CD4-positive, alpha-beta T cell treated with Interleukin-4 for 1 hour (primary cell): ENCODE measurements at places on chromosomes 16 and 17.

GRCh38 chr17:76843703-76844484, 24.3 kb upstream of the MGAT5B start:
- no peak for DNase-seq

DNA sequence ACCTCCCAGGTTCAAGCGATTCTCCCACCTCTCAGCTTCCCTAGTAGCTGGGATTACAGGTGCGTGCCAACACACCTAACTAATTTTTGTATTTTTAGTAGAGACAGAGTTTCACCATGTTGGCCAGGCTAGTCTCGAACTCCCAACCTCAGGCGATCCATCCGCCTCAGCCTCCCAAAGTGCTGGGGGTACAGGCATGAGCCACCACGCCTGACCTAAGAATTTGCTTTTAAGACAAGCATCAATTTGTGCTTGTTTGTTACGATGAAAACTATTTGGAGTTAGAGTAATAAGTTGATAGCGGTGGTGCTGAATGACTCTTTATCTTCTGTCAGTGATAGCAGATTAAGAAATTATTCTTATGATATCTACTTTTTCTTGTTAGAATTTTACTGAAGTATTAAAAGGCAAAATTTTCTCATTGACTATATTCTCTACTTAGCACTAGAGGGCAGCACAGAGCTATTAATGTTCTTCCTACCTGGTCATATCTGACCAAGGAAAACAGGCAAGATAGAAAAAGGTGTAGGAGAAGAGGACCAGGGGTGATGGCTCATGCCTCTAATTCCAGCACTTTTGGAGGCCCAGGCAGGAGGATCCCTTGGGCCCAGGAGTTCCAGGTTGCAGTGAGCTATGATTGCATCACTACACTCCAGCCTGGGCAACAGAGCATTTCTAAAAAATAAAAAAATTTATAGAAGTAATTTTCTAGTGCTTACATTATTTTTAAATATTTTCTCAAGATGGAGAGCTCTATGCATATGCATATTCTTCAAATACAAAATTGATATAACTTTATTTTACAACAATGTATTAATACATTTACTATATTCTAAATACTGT, 24.5 kb downstream of the STXBP4 start:
- peak; percentile 66 for DNase-seq

- DNase-seq: peak; percentile 93
Observed at GRCh38 chr17:58331815-58332777, 3.5 kb upstream of the TSPOAP1 start.

GRCh38 chr17:73359987-73360410, 48.2 kb upstream of the CDC42EP4 start:
- DNase-seq: no peak

DNA sequence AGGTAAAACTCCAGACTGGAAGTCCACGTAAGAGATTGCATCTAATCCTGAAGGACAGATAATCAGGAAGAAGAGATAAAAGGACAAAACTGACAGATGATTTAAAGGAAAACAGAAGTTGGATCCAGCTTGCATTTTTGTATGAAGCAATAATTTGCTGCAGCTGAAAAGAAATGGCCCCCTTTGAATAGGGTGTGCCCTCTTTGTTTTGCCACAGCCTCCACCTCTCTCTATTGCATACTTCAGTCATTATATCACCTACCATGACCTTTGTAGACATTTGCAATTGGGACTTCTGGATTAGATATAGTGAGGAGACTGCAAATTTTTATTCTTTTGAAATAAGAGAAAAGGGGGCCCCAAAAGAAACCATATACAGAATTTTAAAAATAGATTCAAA, 8.1 kb downstream of the NOG start:
- no peak for DNase-seq

DNA sequence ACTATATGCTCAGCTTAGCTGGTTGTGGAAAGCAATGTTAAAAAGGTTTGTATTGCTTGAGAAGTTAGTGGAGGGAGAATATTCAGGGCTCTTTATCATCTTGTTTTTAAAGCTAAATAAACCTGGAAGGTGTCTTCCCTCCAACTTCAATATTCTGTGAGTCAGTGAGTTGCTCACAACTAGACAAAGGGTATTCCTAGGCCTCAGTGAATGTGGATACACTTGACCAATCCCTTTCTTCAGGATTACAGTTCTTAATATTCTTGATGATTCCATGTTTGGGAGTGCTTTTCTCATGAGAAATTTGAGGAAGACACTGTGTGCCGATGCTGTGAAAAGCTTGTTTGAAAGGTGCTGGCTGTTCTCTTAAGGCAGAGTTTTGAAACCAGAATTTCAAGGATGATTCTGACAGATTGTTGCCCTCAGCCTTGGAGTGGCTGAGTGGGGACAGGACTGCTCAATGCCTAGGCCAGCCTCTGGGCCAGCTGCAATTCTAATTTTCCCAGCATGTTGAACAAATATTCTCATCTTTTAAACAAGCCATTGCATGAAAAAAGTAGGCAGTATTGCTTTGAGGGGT, 30.1 kb downstream of the MAP2K4 start:
- no peak for DNase-seq

DNA sequence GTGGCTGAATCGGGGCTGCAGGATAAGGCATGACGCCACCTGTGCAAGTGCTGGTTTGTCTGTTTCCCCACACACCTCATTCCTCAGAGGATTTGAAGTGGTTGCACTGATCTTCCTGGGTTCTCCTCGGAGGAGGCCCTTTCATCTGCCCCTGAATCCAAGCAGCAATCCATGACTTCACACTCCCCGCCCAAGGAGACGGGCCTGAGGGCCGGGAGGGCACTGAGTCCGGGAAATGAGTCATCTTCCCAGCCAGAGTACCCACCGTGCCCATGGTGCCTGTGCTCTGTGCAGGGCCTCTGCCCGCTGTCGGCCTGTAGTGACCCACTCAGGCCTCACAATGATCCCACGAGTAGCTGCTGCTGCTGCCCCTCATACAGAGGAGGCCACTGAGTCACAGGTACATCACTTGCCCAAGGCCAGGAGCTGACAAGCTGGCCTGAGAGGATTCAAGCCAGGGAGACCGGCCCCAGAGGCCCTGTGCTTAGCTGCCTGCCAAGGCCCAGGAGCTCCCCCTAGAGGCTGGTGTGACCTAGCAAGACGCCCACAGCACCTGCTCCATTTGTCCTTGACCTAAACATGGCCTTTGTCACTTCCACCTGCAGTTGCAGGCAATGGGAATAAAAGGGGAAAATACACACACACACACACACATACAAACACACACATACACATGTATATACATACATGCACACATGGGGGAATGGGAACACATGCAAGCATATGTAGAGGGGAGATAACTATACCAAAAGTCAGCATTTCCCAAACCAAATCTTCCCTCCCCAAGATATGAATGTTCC, 240.0 kb downstream of the C16orf95 start:
- peak; percentile 6 for DNase-seq

- no peak for DNase-seq
Observed at GRCh38 chr17:27928587-27928986, 35.4 kb upstream of the LYRM9 start.

- no peak for DNase-seq
Observed at GRCh38 chr17:49928126-49928800, 40.7 kb upstream of the DLX4 start.

GRCh38 chr16:71933913-71934695, 38.8 kb downstream of the IST1 start:
- DNase-seq: no peak

DNA sequence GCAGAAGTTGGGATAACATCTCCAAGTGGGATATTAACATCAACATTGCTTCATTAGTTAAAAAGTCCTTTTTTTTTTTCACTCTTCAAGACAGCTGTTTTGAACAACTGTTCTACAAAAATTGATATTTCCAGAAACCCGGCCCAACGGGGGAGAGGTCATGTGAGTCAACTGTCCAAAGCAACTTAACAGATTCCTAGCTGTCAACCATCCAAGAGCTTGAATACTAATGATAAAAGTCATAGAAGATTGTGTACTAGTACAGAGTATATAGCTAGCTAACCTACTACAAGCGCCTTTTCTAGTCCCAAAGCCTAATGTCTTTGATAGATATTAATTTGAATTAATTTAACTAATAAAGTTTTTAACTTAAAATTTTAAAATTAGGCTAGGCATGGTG, 172.0 kb downstream of the CYB561 start:
- no peak for DNase-seq

- DNase-seq: peak; percentile 13
Observed at GRCh38 chr17:9389111-9389527, 186.5 kb downstream of the STX8 start.

GRCh38 chr17:1095090-1095852, 84.5 kb downstream of the ABR start:
- DNase-seq: peak; percentile 70

DNA sequence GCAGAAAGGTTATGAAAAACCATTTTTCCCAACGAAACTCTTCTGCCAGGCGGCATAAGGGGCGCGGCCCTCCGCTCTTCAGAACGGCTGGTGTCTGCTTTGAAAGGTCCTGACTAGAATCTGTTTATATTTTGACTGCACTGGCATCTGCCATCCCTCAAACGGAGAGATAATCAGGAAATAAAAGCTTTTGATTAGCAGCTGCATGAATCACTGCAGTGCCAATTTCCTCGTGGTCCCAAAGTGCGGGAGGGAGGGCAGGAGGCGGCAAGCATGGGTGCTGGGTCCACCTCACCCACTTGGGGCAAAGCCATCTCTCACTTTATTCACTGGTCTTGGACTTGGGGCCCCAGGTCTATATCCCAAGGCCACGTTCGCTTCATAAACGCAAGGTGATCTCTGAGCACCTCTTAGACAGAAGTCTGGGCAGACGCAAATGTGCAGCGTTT, 49.7 kb downstream of the TBC1D16 start:
- no peak for DNase-seq

GRCh38 chr17:70144260-70144846, 25.0 kb upstream of the KCNJ2 start:
- no peak for DNase-seq

- DNase-seq: no peak
Observed at GRCh38 chr17:79412886-79413390, 197.9 kb downstream of the RBFOX3 start.

DNA sequence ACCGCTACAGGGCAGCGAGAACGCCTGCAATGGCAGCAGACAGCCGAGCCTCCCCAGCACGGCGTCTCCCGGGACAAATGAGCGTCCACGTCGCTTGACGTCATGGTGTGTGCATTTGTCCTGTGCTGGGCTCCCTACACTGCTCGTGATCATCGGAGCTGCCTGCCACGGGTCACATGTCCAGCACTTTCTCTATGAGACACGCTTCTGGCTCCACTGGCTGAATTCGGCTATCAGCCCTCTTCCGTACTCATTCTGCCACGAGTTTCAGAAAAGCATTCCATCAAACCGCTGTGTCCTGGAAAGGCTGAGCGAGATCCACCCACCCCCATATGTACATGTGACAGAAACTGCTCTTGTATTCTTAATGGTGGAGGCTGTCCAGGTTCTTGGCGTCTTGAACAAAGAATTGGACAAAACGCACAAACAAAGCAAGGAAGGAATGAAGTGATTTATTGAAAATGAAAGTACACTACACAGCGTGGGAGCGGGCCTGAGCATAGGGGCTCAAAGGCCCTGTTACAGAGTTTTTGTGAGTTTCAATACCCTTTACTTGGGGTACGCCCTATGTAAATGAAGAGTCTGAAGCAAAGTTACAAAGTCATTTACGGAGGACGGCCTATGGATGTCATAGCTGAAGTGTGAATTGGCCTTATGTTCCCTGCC, 28.5 kb upstream of the SHCBP1 start:
- DNase-seq: no peak

GRCh38 chr16:64440421-64440831, 681.4 kb downstream of the CDH11 start:
- no peak for DNase-seq

DNA sequence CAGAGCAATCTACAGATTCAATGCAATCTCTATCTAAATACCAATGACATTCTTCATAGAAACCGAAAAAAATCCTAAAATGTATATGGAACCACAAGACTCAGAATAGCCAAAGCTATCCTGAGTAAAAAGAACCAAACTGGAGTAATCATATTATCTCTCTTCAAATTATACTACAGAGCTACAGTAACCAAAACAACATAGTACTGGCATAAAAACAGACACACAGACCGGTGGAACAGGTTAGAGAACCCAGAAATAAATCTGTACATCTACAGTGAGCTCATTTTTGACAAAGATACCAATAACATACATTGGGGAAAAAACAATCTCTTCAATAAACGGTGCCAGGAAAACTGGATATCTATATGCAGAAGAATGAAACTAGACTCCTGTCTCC, 45.4 kb downstream of the MPHOSPH6 start:
- no peak for DNase-seq
